Esophagus muscularis mucosa (tissue), 4 donors: ENCODE measurements at places on chromosomes 3 and 15. TPM values are rescaled to one million over a fixed set of nuclear protein-coding genes. Genes with fewer than 3 reads are reported as not detected.
A peak's percentile ranks its signal among the peaks of the same experiment; 100 is the strongest.

DNA sequence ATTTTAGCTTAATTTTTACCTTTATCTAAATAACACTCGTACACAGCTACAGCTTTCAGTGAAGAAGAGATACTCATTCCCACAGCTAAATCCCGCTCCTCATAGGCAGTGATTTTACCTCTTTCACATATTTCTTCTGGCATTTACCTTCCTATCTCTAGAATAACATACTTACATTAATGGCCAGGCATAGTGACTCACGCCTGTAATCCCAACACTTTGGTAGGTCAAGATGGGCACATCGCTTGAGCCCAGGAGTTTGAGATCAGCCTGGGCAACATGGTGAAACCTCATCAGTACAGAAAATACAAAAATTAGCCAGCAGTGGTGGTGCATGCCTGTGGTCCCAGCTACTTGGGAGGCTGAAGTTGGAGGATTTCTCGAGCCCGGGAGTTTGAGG lies 80.2 kb downstream of the PPARG start:
- H3K4me1 ChIP-seq, result peaks cover 4% of the 10 kb centered on the region
- no peak for DNase-seq
- no peak overlapping the region for H3K4me3 ChIP-seq
- H3K27ac ChIP-seq, result no peak overlapping the region
- H3K36me3 ChIP-seq, result no peaks in the 10 kb centered on the region
- no peaks in the 10 kb centered on the region for H3K27me3 ChIP-seq

DNA sequence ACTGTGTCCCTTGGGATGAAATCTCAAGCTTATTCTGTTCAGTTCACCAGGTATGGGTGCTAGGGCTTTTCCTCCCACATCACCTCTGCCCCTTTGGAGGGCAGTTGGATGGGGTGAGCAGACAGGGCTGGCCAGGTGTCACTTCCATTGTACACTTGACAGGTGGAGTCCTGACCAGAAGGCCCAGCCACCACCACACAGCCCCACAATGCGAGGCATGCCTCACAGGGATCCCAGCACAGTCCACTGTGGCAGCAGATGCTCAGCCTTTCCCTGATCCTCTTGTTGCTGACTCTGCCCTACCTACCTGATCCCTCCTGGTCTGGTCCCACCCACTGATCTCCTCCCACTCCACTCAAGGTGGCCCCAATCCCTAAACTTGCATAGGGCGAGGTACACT lies 88.2 kb downstream of the ANP32A start:
- DNase-seq, result no peak
- no peaks in the 10 kb centered on the region for H3K27me3 ChIP-seq
- H3K4me3 ChIP-seq, result no peak overlapping the region
- no peaks in the 10 kb centered on the region for H3K36me3 ChIP-seq
- H3K4me1 ChIP-seq, result peaks cover 35% of the 10 kb centered on the region

- H3K4me3 ChIP-seq, result no peak overlapping the region
- H3K27me3 ChIP-seq, result no peaks in the 10 kb centered on the region
- peaks cover 30% of the 10 kb centered on the region for H3K4me1 ChIP-seq
- H3K36me3 ChIP-seq, result no peaks in the 10 kb centered on the region
These were observed 43.7 kb upstream of the NDUFB4 start for GRCh38 chr3:120552184-120553172.

DNA sequence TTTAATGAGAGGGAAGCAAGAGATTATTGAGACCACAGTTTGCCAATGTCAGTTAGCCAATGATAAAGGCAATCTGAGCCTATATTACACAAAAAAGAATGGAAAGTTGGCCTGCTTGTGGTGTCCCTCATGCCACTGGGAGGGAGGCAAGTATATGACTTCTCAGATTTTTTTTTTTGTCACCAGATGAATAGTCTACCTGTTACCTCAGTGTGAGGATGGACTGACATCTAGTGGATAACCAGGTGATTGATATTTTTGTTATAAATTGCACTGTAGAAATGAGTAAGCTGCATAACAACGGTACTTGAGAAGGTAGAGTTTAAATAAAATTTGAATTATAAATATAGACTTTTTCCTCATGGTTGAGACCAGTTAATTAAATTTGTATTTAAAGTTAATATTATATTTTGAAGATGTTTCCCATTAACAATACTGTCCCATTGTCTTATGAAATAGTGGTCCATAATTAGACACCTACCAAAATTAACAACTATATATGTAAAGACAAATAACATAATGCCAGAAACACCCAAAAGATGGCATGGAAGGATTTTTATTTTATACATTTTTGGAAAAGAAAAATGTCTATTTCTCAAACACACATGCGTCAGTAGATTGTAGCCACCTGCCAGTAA lies 237.8 kb upstream of the GADL1 start:
- no peaks in the 10 kb centered on the region for H3K4me1 ChIP-seq
- H3K27me3 ChIP-seq, result no peaks in the 10 kb centered on the region
- no peak for DNase-seq
- H3K27ac ChIP-seq, result no peak overlapping the region
- H3K36me3 ChIP-seq, result no peaks in the 10 kb centered on the region

- no peak overlapping the region for H3K27ac ChIP-seq
- H3K36me3 ChIP-seq, result peaks cover 14% of the 10 kb centered on the region
- H3K4me3 ChIP-seq, result no peak overlapping the region
- peaks cover 6% of the 10 kb centered on the region for H3K4me1 ChIP-seq
- DNase-seq, result no peak
- H3K27me3 ChIP-seq, result no peaks in the 10 kb centered on the region
These were observed 9.7 kb downstream of the TTC23 start for GRCh38 chr15:99239545-99240198.

GRCh38 chr15:69318033-69318432 lies 19.3 kb downstream of the PAQR5 start:
- H3K27ac ChIP-seq, result no peak overlapping the region
- H3K4me1 ChIP-seq, result no peaks in the 10 kb centered on the region
- H3K4me3 ChIP-seq, result no peak overlapping the region
- DNase-seq, result no peak

- H3K27ac ChIP-seq, result peak overlapping the region; percentile 58
- H3K4me3 ChIP-seq, result peak overlapping the region; percentile 49
- H3K4me1 ChIP-seq, result peaks cover 36% of the 10 kb centered on the region
- peaks cover 58% of the 10 kb centered on the region for H3K27me3 ChIP-seq
These were observed 514.1 kb downstream of the MECOM start for GRCh38 chr3:169149349-169149890.

GRCh38 chr3:30864836-30865235 lies 29.6 kb downstream of the GADL1 start:
- peaks cover 3% of the 10 kb centered on the region for H3K4me1 ChIP-seq
- H3K27me3 ChIP-seq, result no peaks in the 10 kb centered on the region
- H3K36me3 ChIP-seq, result no peaks in the 10 kb centered on the region
- H3K27ac ChIP-seq, result peak overlapping the region; percentile 49
- no peak overlapping the region for H3K4me3 ChIP-seq

- no peaks in the 10 kb centered on the region for H3K27me3 ChIP-seq
- H3K4me3 ChIP-seq, result no peak overlapping the region
- no peak overlapping the region for H3K27ac ChIP-seq
- no peaks in the 10 kb centered on the region for H3K36me3 ChIP-seq
- no peak for DNase-seq
These were observed 276.0 kb downstream of the MFSD1 start for GRCh38 chr3:159077860-159078259.

- H3K4me3 ChIP-seq, result peak overlapping the region; percentile 17
- H3K27me3 ChIP-seq, result no peaks in the 10 kb centered on the region
- peak overlapping the region; percentile 89 for H3K27ac ChIP-seq
- no peak for DNase-seq
- H3K4me1 ChIP-seq, result peaks cover 27% of the 10 kb centered on the region
These were observed 75.5 kb downstream of the ADAMTS9 start for GRCh38 chr3:64612082-64612860.

GRCh38 chr3:182969277-182969676 lies 11.1 kb downstream of the DCUN1D1 start:
- H3K27me3 ChIP-seq, result no peaks in the 10 kb centered on the region
- no peaks in the 10 kb centered on the region for H3K36me3 ChIP-seq
- no peak overlapping the region for H3K4me3 ChIP-seq
- H3K27ac ChIP-seq, result no peak overlapping the region

DNA sequence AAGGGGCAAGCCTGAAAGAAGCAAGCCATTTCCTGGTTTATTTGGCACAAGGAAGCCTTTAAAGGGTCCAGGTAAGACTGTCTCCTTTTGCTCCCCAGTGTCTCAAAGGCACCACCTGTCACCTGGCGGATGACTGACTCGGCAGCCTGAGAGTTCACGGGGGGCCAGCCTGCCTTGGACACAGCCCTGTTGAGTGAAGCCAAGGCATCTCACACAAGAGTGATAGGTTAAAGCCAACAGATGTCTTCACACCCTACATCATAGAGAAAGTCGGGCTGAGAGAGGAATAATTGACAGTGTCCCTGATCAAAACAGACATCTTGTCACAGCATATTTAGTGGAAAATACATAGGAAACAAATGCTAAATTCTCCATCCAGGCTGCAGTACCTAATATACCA lies 28.2 kb upstream of the LIPC start:
- H3K4me3 ChIP-seq, result no peak overlapping the region
- H3K36me3 ChIP-seq, result no peaks in the 10 kb centered on the region
- H3K4me1 ChIP-seq, result no peaks in the 10 kb centered on the region
- H3K27ac ChIP-seq, result no peak overlapping the region
- DNase-seq, result no peak

DNA sequence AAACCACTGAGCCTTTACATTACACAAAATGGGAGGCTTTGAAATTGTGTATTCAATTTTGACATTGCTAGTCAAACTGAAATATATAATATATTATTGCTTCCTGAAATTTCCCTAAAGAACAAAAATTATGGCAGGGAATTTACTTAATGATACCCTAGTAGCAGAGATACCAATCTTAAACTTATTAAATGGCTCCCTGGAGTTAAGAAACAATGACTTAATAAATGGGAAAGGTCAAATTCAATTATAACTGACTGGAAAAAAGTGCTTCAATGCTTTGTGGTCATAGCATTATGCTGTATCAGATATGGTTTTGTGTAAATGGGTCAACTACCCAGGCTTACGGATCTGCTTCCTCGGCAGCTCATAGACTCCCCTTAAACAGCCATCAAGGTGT lies 244.1 kb downstream of the CNTN3 start:
- DNase-seq, result no peak
- no peaks in the 10 kb centered on the region for H3K4me1 ChIP-seq
- H3K4me3 ChIP-seq, result no peak overlapping the region
- H3K27me3 ChIP-seq, result no peaks in the 10 kb centered on the region

GRCh38 chr3:79902151-79902550 lies 134.4 kb upstream of the ROBO1 start:
- H3K36me3 ChIP-seq, result no peaks in the 10 kb centered on the region
- DNase-seq, result no peak
- no peak overlapping the region for H3K4me3 ChIP-seq
- H3K27ac ChIP-seq, result no peak overlapping the region
- H3K4me1 ChIP-seq, result no peaks in the 10 kb centered on the region

- no peak overlapping the region for H3K4me3 ChIP-seq
- H3K36me3 ChIP-seq, result no peaks in the 10 kb centered on the region
- no peaks in the 10 kb centered on the region for H3K4me1 ChIP-seq
- H3K27me3 ChIP-seq, result no peaks in the 10 kb centered on the region
These were observed 181.7 kb upstream of the CADPS start for GRCh38 chr3:63056932-63057331.

DNA sequence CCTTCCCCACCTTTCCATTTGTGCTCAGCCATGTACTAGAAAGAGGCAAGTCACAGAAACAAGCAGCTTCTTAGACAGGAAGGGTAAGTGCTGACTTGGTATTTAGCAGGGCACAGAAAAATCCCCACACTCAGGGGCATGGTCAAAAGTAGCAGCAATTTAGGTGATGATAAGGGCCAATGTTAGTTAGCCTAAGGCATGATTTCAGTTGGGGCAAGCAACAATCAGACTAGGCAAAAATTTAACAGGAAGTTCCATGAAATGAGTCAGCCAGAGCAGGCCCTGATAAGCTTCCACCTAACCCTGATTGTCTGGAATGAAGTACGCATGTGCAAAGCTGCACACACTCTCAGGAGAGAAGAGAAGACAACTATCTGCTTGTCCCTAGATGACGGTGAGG lies 423.4 kb upstream of the UBE2E2 start:
- no peak overlapping the region for H3K4me3 ChIP-seq
- DNase-seq, result no peak
- H3K4me1 ChIP-seq, result no peaks in the 10 kb centered on the region
- H3K27me3 ChIP-seq, result no peaks in the 10 kb centered on the region

- no peak overlapping the region for H3K4me3 ChIP-seq
- no peaks in the 10 kb centered on the region for H3K4me1 ChIP-seq
- no peaks in the 10 kb centered on the region for H3K36me3 ChIP-seq
- no peaks in the 10 kb centered on the region for H3K27me3 ChIP-seq
- H3K27ac ChIP-seq, result no peak overlapping the region
These were observed 26.1 kb downstream of the CERS3 start for GRCh38 chr15:100502651-100503050.

DNA sequence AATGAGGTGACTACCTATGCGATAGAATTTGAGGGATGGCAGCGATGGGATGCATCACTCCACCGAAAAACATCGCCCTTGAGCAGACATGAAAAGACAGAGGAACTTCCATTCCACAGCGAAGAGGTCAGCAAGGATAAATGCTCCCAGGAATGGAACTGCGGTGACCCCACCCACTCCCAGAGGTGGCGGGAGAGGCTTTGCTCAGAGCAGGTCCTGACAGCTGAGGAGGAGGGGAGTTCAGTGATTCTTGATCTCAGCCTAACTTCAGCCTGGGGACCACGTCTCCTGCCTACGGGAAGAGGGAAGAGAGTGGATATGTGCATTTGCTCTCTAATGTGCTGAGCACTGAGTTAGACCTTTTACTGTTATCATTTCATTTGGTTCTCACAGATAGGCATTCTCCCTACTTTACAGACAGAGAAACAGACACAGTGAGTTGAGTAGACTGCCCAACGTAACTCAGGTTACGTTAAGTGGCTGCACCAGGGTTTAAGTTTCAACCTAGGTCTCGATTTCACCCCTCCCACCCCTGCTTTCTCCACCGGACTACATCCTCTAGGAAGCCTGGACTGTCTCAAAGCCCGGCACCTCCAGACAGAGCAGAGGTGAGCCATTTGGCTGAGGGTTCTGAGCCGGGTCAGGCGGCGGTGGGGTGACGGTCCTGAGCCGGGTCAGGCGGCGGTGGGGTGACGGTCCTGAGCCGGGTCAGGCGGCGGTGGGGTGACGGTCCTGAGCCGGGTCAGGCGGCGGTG lies 170.0 kb downstream of the RAB11A start:
- no peak for DNase-seq
- peaks cover 7% of the 10 kb centered on the region for H3K4me1 ChIP-seq
- H3K36me3 ChIP-seq, result no peaks in the 10 kb centered on the region
- no peaks in the 10 kb centered on the region for H3K27me3 ChIP-seq
- H3K27ac ChIP-seq, result no peak overlapping the region

- H3K36me3 ChIP-seq, result no peaks in the 10 kb centered on the region
- H3K27ac ChIP-seq, result no peak overlapping the region
- H3K27me3 ChIP-seq, result no peaks in the 10 kb centered on the region
These were observed 910.7 kb downstream of the TBL1XR1 start for GRCh38 chr3:176286476-176287085.

DNA sequence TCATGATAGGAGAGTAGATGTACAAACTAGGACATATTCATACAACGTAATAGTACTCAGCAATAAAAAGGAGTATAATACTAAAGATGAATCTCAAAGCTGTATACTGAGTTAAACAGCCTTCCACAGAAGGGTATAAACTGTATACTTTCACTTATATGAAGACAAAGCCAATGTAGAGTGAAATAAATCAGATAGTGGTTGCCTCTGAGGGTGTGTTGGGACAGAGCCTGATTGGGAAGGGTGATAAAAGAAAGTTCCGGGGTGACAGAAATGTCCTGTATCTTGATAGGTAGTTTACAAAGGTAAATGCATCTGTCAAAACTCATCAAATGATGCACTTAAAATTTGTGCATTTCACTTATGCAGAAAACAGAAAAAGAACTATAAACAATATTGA lies 122.5 kb downstream of the ADAM10 start:
- no peak overlapping the region for H3K27ac ChIP-seq
- H3K27me3 ChIP-seq, result no peaks in the 10 kb centered on the region
- H3K36me3 ChIP-seq, result peaks cover 22% of the 10 kb centered on the region
- H3K4me1 ChIP-seq, result peaks cover 26% of the 10 kb centered on the region
- no peak for DNase-seq

GRIP2 gene
- total RNA-seq, result 0.92 TPM

UBP1 gene
- 68.4 TPM for total RNA-seq

B3GALNT1 gene
- 6.2 TPM for total RNA-seq

TGM4 gene
- not detected for total RNA-seq

MYZAP gene
- total RNA-seq, result 192 TPM

PCSK6 gene
- 14.4 TPM for total RNA-seq
